Activated CD4-positive, alpha-beta T cell treated with anti-CD3 and anti-CD28 coated beads for 1 hour (primary cell): ENCODE measurements at places on chromosomes 2 and 18.

GRCh38 chr18:48119204-48119603 is 188.7 kb upstream of the SMAD2 start:
- no peak for DNase-seq

DNA sequence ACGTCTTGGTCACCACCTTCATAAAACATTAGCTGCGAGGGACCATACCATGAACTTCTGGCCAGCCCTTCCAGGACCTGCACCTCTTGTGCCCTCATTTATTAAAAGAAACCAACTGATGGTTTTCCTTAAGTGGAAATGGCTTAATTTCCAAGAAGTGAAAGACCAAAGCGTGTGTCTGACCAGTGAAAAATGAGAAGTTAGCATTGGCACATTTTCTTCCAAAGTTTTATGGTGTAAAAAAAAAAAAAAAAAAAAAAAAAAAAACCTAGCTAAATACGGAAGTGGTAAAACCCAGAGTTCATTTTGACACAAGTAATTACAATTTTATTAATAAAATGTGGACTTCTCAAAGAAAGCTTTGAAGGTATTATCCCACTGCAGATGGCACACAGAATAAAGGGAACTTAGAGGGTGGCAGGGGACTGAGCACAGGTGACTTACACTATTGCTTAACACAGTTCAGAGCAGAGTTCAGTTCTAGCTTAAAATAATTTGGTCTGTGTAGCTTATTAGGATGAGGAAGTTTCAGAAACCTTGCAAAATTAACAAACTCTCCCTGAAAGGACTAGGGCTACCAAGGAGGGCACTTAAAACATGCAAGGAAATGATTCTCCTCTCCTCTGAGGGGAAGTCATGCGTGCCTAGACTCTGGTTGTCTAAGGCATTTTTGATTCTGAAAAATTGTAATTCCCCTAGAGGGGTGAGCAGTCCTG is 42.2 kb upstream of the EPG5 start:
- no peak for DNase-seq

DNA sequence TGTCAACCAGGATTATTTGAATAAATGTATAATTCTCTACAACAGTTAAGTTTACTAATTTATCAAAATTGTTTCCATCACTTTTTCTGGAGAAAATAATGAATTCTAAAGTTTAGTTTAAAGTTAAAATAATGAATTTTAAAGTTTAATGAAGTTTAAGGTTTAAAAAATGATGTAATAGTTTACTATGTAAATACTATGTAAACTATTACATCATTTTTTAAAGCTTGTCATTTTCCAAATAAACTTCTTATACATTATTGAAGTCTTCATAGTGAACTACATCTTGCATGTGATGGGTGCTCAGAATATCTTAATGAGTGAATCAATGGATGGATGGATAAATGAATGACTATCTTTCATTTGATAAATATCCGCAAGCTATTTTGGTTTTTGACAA is 38.8 kb downstream of the CD28 start:
- no peak for DNase-seq

GRCh38 chr2:71922499-71923142 is 225.0 kb downstream of the CYP26B1 start:
- no peak for DNase-seq

DNA sequence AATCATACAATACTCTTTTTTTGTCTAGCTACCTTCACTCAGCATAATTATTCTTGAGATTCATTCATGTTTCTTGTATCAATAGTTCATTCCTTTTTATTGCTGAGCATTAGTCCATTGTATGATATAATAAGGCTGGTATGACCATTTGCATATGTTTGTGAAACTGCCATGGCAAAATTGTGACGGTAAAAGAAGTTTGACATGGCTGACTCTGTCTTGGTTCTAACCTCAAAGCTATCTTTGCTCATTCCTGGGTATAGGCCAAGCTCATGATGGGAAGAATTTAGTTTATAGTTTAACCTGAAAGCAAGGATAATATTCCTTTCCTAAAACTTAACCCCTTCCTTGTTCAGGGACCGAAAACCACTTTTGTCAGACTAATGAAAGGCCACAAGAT is 46.4 kb downstream of the COMMD1 start:
- no peak for DNase-seq

GRCh38 chr18:22300665-22301636 is 116.8 kb downstream of the CTAGE1 start:
- no peak for DNase-seq

DNA sequence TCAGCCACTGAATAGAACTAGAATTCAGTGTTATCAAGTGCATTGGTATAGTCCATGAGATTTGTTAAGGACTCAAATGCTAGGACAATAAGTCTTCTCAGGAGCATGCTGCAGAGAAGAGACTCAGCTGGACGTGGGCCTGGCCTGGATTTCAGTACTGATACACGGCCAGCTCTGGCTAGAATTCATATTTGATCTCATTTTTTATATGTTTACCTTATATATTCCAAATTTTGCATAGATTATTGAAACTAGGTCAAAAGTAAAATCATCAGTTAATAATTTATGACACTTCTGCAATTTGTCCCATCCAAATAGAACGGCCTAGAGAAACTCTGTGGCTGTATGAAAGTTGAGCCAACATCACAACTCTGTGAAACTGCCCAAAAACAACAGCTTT is 262.0 kb downstream of the DLGAP1 start:
- no peak for DNase-seq
